Effector CD4-positive, alpha-beta T cell (primary cell): ENCODE measurements at places on chromosomes 11 and 22.

- no peak for DNase-seq
Measured at GRCh38 chr11:15565880-15566279, 451.2 kb downstream of the INSC start.

- no peak for DNase-seq
Measured at GRCh38 chr11:124640666-124641065, 18.0 kb downstream of the TBRG1 start.

DNA sequence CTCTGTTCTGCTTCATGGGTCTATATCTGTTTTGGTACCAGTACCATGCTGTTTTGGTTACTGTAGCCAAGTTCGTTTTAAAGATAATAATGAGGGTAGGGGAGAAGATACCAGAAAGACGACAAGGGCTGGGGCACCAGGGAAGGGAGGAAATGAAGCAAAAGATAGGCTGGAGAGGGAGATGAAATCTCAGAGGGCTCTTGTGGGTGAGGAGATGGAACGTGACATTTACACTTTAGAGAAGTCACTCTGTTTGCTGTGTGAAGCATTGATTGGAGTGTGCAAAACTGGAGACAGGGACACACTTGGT is 33.5 kb downstream of the OR4D9 start:
- DNase-seq = no peak

- DNase-seq = no peak
Measured at GRCh38 chr11:44977493-44977984, 26.9 kb upstream of the TP53I11 start.

DNA sequence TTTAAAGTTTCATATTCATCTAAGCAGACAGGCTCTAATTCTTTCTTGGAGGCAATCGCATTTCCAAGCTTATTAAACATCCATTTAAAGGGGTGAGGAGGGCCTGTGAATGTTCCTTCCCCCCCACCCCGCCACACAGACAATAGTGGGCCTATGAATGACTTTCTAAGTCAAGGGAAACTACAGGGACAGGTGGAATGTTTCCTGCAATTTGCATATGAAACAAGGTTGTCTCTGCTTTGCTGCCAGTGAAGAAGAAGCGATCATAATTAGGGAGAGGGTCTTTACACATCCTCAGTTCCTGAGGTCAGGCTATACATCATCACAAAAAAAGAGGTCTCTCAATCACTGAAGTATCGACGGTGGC is 127.9 kb upstream of the OPCML start:
- no peak for DNase-seq

- no peak for DNase-seq
Measured at GRCh38 chr22:23262518-23263332, 82.4 kb downstream of the BCR start.

- no peak for DNase-seq
Measured at GRCh38 chr11:19642185-19643158, 70.2 kb upstream of the NAV2 start.

- no peak for DNase-seq
Measured at GRCh38 chr11:99424313-99425084, 403.8 kb downstream of the CNTN5 start.

DNA sequence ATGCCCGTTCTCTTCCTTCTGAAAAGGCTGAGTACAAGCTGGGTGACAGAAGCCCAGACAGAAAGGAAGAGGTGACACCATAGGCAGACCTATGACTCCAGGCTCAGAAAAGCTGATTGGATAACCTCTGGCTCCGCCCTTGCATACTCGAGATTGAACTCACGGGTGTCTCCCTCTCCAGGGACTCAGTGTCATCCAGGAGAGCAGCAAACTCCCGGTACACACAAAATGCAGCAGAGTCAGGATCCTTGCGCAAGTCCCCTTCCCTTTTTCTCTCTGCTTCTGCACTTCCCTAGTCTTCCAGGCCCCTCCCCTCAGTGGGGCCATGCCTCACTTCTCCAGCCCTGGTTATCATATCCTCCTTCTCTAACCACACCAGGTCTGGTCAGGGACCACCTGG is 9.8 kb downstream of the SCN4B start:
- DNase-seq = no peak

GRCh38 chr11:72241291-72241781 is 2.6 kb downstream of the PHOX2A start:
- DNase-seq = no peak

DNA sequence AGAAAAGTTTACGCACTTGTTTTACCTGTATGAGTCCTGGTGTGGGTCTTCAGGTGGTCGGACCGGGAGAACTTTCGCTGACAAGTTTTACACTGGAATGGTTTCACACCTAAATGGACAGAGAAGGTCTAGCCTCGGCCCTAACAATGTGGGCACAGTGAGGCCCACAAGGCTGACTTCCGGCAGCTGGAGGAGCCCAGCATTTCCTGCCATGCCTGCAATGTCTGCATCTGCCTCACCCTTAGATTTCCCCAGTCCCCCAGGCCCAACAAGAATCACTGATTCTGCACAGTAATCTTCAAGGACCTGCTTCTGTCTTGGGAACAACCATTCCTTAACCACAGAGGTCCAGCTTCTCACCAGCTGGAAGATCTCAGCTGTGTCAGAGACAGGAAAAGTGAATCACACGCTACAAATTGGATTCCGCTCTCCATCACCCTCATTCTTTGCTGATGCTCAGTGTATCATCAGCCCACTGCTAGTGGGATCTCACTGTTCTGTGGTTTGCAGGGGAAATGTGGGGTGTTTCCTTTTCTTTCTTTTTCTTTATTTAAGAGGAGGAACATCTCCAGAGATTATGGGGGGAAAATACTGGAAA is 43.3 kb downstream of the WT1 start:
- no peak for DNase-seq

- DNase-seq = no peak
Measured at GRCh38 chr11:79481795-79482194, 41.0 kb upstream of the TENM4 start.

GRCh38 chr11:110096496-110096895 is 3.3 kb downstream of the ZC3H12C start:
- no peak for DNase-seq
